ENCODE measurements at places on chromosomes 6 and 20.

- DNase-seq = no peak
Measured at GRCh38 chr6:15464211-15464725, 198.6 kb downstream of the DTNBP1 start.

DNA sequence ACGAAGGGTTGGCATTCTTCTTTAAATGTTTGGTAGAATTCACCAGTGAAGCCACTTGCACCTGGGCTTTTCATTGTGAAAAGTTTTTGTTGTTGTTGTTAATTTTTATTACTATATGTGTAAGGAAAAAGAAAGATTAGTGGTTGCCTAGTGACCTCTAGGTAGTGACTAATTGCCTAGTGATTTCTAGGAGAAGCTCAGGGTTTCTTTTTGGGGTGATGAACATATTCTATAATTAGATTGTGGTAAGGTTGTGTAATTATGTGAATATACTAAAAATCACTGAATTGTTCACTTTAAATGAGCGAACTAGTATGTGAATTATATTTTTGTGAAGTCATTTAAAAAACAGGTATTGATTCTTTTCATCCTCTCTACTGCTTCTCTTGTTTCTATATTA is 123.8 kb upstream of the TMEM170B start:
- no peak for DNase-seq

GRCh38 chr6:131948692-131949619 is 2.2 kb downstream of the CCN2 start:
- DNase-seq = no peak

GRCh38 chr6:35850208-35850607 is 45.1 kb downstream of the LHFPL5 start:
- DNase-seq = no peak

DNA sequence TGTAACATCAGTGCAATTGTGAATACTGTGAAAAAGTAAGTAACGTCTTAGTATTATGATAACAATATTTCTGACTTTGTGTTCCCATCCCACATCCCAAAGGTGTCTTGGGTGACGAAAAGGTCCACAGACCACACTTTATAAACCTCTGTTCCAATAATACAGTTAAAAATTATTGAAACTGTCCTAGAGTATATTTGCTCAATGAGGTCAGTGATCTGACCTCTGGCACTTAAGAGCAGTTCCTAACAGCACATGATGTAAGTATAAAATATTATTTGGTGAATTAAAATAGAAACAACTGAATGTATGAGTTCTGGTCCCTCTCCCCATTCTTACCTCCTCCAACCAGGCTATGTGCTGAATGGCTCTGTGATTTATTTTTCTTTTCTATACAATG is 566.4 kb upstream of the MMS22L start:
- DNase-seq = no peak

DNA sequence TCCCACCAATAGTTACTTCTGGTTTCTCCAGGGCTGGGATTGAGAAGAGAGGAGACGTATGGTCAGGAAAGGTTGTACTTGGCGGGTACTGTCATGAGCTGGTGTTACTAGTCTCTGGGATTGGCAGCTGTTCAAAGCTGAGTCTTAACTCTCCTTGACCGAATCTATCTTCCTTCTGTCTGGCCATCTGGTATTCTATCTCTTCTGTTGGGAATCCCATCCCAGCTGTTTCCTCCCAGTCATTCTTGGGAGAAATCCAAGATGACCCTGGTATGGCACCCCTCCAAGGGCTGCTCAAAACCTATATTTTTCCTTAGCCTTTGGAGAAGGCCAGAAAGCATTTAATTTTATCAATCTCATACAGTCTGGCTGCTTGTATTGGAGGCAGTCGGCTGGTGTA is 287.0 kb upstream of the CHD6 start:
- DNase-seq = no peak

DNA sequence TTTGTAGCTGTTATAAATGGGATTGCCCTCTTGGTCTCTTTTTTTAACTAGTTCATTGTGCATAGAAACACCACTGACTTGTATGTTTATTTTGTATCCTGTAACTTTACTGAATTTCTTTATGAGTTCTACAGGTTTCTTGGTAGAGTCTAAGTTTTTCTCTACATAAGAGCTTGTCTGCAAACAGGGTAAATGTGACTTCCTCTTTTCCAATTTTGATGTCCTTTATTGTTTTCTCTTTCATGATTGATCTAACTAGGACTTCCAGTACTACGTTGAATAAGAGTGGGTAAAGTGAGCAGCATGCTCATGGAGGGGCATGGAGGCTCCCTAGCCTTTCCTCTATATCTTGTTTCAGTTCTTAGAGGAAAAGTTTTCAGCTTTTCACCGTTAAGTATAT is 3.0 kb upstream of the WFDC10A start:
- no peak for DNase-seq

All from fibroblast of skin of left biceps (primary cell).